ENCODE measurements at places on chromosomes 7 and 10.

DNA sequence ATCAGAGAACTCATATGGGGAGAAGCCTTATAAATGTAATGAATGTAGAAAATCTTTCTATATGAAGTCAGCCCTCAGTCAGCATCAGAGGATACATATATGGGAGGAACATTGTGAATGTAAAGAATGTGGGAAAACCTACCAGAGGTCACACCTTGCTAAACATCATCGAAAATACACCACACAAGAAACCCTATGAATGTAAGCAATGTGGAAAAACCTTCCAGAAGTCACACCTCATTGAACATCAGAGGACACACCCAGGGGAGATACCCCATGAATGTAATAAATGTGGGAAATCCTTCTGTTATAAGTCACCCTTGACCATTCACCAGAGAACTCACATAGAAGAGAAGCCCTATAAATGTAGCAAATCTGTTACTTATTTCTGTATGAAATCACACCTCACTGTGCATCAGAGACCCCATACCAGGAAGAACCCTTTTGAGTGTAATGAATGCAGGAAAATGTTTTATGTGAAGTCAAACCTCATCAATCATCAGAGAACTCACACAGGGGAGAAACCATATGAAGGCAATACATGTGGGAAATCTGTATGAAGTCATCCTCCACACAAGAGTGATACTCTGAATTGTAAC lies 30.8 kb downstream of the ZNF12 start:
- DNase-seq, result no peak

- no peak for DNase-seq
Observed at GRCh38 chr7:103051519-103051918, 23.1 kb downstream of the FBXL13 start.

GRCh38 chr7:6444516-6445269 lies 3.1 kb downstream of the DAGLB start:
- DNase-seq, result no peak

DNA sequence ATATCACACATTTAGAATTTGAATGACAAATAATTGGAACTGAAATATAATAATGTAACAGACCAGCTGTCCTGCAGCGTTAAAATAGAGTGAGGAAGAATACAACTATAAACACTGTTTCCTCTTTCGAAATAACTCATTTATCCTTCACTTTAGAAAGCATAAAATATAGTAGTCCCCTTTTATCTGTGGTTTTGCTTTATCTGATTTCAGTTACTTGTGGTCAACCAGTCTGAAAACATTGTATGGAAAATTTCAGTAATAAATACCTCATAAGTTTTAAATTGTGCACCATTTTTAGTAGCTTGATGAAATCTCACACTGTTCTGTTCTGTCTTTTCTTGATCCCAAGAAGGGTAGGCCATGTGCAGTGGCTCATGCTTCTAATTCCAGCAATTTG lies 31.7 kb downstream of the POLR1F start:
- no peak for DNase-seq

GRCh38 chr10:12637649-12638048 lies 288.3 kb downstream of the CAMK1D start:
- DNase-seq, result peak; percentile 31

- peak; percentile 46 for DNase-seq
Observed at GRCh38 chr7:76423666-76424412, 911 bp upstream of the ZP3 start.

- no peak for DNase-seq
Observed at GRCh38 chr7:28723336-28723735, 234.8 kb downstream of the TRIL start.

DNA sequence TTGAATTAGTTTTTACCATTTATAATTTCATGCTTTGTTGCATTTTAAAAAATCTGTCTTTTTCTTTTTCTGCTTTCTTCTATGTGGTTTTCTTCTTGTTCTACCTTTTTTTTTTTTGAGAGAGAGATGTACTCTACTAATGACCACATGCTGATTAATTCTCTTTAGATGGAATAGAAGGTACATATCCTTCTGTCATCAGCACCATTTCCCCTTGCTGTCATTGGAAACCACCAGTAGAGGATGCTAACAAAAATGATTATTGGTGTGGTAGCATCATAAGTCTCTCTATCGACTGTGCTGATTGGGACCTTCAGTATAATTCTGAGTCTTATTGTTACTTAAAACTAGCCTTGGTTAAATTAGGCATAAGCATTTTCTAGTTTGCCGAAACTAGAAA lies 3.6 kb downstream of the ZEB1 start:
- DNase-seq, result no peak

DNA sequence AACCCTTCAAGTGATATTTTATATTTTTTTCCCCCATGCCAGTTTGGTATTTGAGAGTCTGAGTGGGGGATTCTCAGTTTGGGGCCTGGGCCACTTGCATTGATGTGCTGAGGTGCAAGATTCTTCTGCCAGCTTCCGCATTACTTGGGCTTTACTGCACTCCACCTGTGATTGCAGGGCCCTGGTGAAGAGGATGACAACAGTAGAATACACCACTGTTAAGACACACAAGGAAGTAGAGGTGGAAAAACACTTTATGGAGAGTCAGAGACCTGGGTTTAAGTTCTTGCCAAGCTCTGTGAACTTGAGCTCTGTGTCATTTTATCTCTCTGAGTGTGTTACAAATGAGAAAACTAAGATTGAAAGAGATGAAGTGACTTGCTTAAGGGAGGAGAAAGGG lies 209.4 kb downstream of the LRMDA start:
- no peak for DNase-seq

- no peak for DNase-seq
Observed at GRCh38 chr10:35378541-35379210, 42.4 kb downstream of the CCNY start.

GRCh38 chr10:33509231-33509831 lies 174.9 kb upstream of the NRP1 start:
- DNase-seq, result no peak

GRCh38 chr7:2821161-2821841 lies 22.8 kb downstream of the GNA12 start:
- no peak for DNase-seq

DNA sequence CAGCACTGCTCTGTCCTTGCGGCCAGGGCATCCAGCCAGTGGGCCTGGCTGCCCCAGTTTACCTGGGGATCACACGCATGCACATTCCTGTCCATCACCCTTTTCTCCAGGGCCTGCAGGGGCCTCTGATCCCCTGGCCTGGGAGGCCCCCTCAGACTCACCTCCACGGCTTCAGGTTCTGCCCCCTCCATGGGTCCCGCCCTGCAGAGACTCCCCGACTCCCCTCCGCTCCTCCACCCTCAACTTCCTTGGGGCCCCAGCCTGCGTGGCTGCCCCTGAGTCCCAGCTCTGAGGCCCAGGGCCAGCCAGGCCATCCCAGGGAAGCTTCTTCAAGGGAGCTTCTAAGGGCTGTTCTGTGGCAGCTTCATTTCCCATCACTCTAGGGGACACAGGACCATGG lies 324.1 kb downstream of the TCERG1L start:
- no peak for DNase-seq

DNA sequence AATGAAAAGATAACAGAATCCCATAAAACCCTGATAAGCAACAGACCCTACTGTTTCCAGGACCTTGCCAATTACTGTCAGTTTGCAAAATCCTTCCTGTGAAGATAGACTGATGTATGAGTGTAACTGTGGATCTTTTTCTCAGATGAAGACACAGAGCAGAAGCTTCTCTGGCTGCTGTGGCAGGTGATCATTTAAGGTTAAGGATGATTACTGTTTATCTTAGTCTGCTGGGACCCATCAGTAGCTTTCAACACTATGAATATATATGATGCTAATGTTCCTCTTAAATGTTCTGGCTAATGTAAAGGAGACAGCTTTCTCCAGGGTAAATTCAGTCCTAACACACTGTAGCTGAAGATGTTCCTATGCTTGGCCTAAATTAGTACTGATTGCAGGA lies 56.0 kb upstream of the CTTNBP2 start:
- no peak for DNase-seq

Measured in posterior cingulate gyrus (tissue), 11 donors.